ENCODE measurements at places on chromosomes 1 and 21. TPM values are rescaled to one million over a fixed set of nuclear protein-coding genes. Genes with fewer than 3 reads are reported as not detected.
A peak's percentile ranks its signal among the peaks of the same experiment; 100 is the strongest.

Gene GBP6
- not detected for total RNA-seq

- no peak overlapping the region for H3K4me3 ChIP-seq
- H3K36me3 ChIP-seq = no peaks in the 10 kb centered on the region
- H3K4me1 ChIP-seq = peaks cover 25% of the 10 kb centered on the region
- no peak overlapping the region for H3K27ac ChIP-seq
- DNase-seq = no peak
Observed at GRCh38 chr21:43917515-43918384, 52.7 kb downstream of the AGPAT3 start.

- H3K36me3 ChIP-seq = no peaks in the 10 kb centered on the region
- H3K27me3 ChIP-seq = peaks cover 96% of the 10 kb centered on the region
- H3K4me1 ChIP-seq = peaks cover 21% of the 10 kb centered on the region
- DNase-seq = no peak
- no peak overlapping the region for H3K27ac ChIP-seq
Observed at GRCh38 chr21:44929799-44930542, 9.3 kb upstream of the ITGB2 start.

DNA sequence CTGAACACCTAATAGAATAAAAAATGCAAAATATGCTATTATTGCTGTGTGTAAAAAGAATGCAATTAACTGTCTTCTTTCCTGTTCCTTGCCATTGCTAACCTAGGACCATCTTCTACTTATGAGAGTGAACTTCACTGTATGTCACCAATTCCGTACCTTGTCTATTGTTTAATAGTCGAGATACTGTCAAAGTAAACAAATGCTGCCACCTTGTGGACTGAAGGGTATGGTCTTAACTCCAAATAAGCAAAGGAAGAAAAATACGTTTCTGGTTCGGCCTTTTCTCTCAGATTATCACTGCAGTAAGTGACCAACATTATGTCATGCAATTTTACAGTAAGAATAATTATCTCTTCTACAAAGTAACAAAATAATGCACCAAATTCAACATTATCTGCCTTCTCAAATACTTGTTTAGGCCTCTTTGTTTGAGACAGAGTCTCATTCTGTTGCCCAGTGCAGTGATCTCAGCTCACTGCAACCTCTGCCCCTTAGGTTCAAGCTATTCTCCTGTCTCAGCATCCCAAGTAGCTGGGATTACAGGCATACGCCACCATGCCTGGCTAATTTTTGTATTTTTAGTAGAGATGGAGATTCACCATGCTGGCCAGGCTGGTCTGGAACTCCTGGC, 133.4 kb downstream of the COP1 start:
- peaks cover 3% of the 10 kb centered on the region for H3K36me3 ChIP-seq
- H3K27me3 ChIP-seq = no peaks in the 10 kb centered on the region
- no peak overlapping the region for H3K27ac ChIP-seq
- peak; percentile 88 for DNase-seq

GRCh38 chr1:183180218-183180617, 5.8 kb upstream of the LAMC2 start:
- H3K4me3 ChIP-seq = no peak overlapping the region
- H3K27ac ChIP-seq = no peak overlapping the region
- no peaks in the 10 kb centered on the region for H3K4me1 ChIP-seq

GRCh38 chr1:78527706-78528105, 36.9 kb downstream of the PTGFR start:
- no peak for DNase-seq
- no peaks in the 10 kb centered on the region for H3K27me3 ChIP-seq
- H3K4me3 ChIP-seq = no peak overlapping the region
- H3K4me1 ChIP-seq = no peaks in the 10 kb centered on the region

GRCh38 chr1:110460253-110461220, 9.6 kb downstream of the PROK1 start:
- H3K27ac ChIP-seq = no peak overlapping the region
- H3K27me3 ChIP-seq = no peaks in the 10 kb centered on the region
- H3K4me1 ChIP-seq = peaks cover 2% of the 10 kb centered on the region

GRCh38 chr1:243950166-243950565, 100.1 kb upstream of the AKT3 start:
- no peak overlapping the region for H3K4me3 ChIP-seq
- no peaks in the 10 kb centered on the region for H3K4me1 ChIP-seq
- no peak for DNase-seq
- no peak overlapping the region for H3K27ac ChIP-seq

- no peaks in the 10 kb centered on the region for H3K36me3 ChIP-seq
- no peaks in the 10 kb centered on the region for H3K27me3 ChIP-seq
- peak overlapping the region; percentile 60 for H3K4me3 ChIP-seq
- peak overlapping the region; percentile 96 for H3K27ac ChIP-seq
Observed at GRCh38 chr1:200668514-200669313, 993 bp downstream of the DDX59 start.

DNA sequence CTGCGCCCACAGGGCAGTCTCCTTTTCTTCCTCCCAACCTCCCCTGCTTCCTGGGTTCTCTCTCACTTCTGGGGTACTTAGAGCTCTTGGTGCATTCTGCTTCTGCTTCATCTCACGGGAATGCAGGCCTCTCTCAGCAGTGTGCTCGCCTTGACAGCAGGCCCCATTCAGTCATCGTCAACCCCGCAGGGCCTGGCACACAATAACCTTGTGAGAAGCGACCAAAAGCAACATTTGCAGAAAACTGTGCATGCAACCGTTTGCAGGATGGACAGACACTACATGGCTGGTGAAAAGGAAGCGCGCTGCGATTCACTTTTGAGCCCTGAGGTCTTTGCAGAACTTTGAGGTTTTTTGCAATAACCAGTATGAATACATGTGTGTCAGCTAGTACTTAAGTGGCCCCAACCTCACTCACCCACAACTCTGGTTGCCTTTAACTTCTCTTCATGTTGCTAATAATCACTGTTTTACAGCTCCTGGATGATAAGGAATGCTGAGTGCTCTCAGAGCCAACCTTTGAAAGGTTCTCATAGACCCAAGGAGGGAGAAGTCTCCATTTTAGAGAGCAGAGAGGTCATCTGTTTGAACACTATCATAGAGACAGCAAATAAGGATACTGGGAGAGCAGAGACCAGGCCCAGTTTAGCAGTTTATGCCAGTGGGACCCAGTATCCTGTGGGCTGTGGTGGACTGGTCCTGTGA, 2.5 kb upstream of the CD160 start:
- no peaks in the 10 kb centered on the region for H3K36me3 ChIP-seq
- DNase-seq = peak; percentile 19
- no peak overlapping the region for H3K27ac ChIP-seq
- no peak overlapping the region for H3K4me3 ChIP-seq
- peaks cover 14% of the 10 kb centered on the region for H3K4me1 ChIP-seq

- H3K4me1 ChIP-seq = peaks cover 21% of the 10 kb centered on the region
- no peaks in the 10 kb centered on the region for H3K36me3 ChIP-seq
- no peak for DNase-seq
- H3K4me3 ChIP-seq = no peak overlapping the region
- H3K27ac ChIP-seq = no peak overlapping the region
- H3K27me3 ChIP-seq = no peaks in the 10 kb centered on the region
Observed at GRCh38 chr1:167860231-167860923, 53.6 kb downstream of the ADCY10 start.

Gene PCAT6
- total RNA-seq = 4.2 TPM

- peaks cover 13% of the 10 kb centered on the region for H3K4me1 ChIP-seq
- peaks cover 3% of the 10 kb centered on the region for H3K27me3 ChIP-seq
- no peak overlapping the region for H3K4me3 ChIP-seq
- H3K36me3 ChIP-seq = no peaks in the 10 kb centered on the region
Observed at GRCh38 chr1:242002510-242002909, 3.6 kb upstream of the MAP1LC3C start.

- H3K27me3 ChIP-seq = no peaks in the 10 kb centered on the region
- H3K4me1 ChIP-seq = peaks cover 5% of the 10 kb centered on the region
- DNase-seq = no peak
- no peaks in the 10 kb centered on the region for H3K36me3 ChIP-seq
Observed at GRCh38 chr1:160813215-160813614, 17.2 kb downstream of the LY9 start.

DNA sequence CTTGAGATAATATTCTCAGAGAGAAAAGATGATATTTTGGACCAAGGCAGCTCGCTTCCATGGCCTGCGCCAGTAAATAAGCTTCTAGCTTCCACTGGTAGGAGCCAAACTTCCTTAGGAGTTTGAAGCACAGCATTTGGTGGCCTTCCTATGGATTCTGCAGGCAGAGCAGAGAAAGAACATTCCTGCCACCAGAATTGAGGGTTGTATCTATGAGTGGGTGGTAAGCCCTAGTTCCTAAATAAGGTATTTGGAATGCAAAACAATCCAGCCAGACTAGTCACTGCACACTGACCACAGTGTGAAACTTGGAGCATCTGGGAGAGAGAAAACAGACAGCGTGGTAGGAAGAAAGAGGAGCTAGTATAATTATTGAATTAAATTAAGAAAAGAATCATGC, 54.1 kb upstream of the BCAR3 start:
- no peak overlapping the region for H3K27ac ChIP-seq
- H3K27me3 ChIP-seq = no peaks in the 10 kb centered on the region
- H3K4me3 ChIP-seq = no peak overlapping the region

DNA sequence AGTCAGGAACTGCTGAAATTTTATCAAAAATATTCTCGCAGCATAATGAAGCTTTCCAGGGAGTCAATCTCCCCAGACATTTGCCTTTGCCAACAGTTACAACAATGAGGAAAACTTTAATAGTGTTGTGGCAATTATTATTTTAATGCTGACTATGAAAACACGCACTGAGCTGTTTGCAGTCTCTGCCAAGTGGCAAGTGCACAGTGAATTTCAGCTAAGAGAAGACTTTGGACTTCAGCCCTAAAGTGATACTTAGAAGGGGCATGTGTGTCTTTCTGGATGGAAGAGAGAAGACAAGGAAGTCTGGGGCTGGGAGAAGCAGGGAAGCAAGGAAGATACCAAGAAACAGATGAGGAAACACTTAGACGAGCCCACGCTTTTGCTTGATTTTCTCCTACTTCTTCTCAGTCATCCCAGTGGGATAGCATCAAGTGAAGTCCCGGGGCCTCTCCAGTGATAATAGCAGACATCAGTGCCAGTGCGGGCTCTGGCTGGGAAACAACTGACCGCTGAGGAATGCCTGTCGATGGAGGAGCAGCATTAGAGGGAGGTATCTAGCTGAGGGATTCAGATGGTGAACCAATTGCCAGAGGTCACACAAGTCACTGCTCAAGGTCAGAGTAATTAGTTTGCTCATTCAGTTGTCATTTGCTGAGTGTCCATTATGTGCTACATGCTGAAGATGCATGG, 196.3 kb downstream of the TTLL7 start:
- DNase-seq = no peak
- peaks cover 37% of the 10 kb centered on the region for H3K4me1 ChIP-seq
- H3K4me3 ChIP-seq = no peak overlapping the region
- no peak overlapping the region for H3K27ac ChIP-seq
- no peaks in the 10 kb centered on the region for H3K36me3 ChIP-seq

Gene ARMH1
- 3.6 TPM for total RNA-seq

GRCh38 chr1:77832901-77833300, 53.5 kb downstream of the MIGA1 start:
- H3K36me3 ChIP-seq = no peaks in the 10 kb centered on the region
- H3K4me1 ChIP-seq = peaks cover 12% of the 10 kb centered on the region
- no peak for DNase-seq
- H3K27me3 ChIP-seq = no peaks in the 10 kb centered on the region
- no peak overlapping the region for H3K4me3 ChIP-seq

Gene PRKAA2
- 25.8 TPM for total RNA-seq

GRCh38 chr1:192601143-192601542, 25.6 kb downstream of the RGS1 start:
- H3K4me3 ChIP-seq = no peak overlapping the region
- no peaks in the 10 kb centered on the region for H3K27me3 ChIP-seq
- H3K36me3 ChIP-seq = no peaks in the 10 kb centered on the region
- H3K27ac ChIP-seq = no peak overlapping the region
- no peak for DNase-seq

DNA sequence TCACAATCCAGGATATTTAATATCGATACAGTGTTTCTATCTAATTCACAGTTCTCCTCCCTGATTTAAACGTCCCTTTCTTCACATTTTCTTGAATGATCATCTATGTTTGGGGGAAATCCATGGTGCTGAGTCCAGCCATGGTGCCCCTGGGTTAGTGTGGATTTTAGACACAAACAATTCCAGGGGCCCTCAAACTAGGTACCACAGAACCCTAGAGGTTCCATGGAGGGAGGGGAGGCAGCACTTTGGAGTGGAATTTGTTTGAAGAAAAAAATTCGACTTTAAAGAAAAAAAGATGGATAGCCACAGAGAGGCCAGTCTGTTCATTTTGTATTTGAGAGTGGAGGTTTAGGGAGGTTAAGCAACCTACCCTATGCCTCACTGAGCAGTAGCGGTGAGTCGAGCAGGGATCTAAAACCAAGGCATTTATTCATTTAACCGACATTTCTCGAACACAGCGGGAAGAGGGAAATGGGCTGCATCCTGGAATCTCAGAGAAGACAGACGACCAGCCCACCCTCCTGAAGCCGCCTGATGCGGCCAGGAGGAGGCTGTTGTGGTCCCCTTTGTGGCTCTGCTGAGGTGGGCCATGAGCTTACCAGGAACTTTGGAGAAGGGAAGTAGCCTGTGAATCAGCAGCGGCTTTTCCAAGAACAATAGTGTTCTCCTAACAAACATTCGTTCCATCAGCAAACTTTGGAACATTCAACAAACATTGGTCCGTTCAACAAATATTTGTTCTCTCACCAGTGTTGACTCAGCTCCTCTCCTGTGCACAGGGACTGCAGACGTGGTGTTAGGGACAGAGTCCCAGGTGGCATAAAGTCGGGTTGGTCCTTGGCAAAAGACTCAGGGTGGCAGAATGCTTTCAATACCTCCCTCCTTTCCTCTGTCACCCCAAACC, 103.5 kb upstream of the ZBTB40 start:
- no peak overlapping the region for H3K27ac ChIP-seq
- peaks cover 12% of the 10 kb centered on the region for H3K4me1 ChIP-seq
- no peak overlapping the region for H3K4me3 ChIP-seq
- no peak for DNase-seq

Gene SASS6
- total RNA-seq = 31.7 TPM

GRCh38 chr1:1677718-1678580, 14.6 kb downstream of the SLC35E2B start:
- H3K36me3 ChIP-seq = no peaks in the 10 kb centered on the region
- H3K27me3 ChIP-seq = no peaks in the 10 kb centered on the region
- no peak overlapping the region for H3K27ac ChIP-seq
- no peak for DNase-seq
- no peaks in the 10 kb centered on the region for H3K4me1 ChIP-seq
- H3K4me3 ChIP-seq = no peak overlapping the region

- H3K36me3 ChIP-seq = no peaks in the 10 kb centered on the region
- peaks cover 13% of the 10 kb centered on the region for H3K4me1 ChIP-seq
- DNase-seq = no peak
- H3K27ac ChIP-seq = no peak overlapping the region
- H3K4me3 ChIP-seq = no peak overlapping the region
- H3K27me3 ChIP-seq = no peaks in the 10 kb centered on the region
Observed at GRCh38 chr1:91809317-91809716, 76.6 kb downstream of the TGFBR3 start.

GRCh38 chr21:36883532-36884486, 82.7 kb downstream of the HLCS start:
- H3K36me3 ChIP-seq = peaks cover 4% of the 10 kb centered on the region
- no peak for DNase-seq
- no peak overlapping the region for H3K4me3 ChIP-seq
- H3K27ac ChIP-seq = no peak overlapping the region
- H3K4me1 ChIP-seq = peaks cover 22% of the 10 kb centered on the region

- no peak for DNase-seq
- H3K4me1 ChIP-seq = no peaks in the 10 kb centered on the region
- no peak overlapping the region for H3K27ac ChIP-seq
- no peaks in the 10 kb centered on the region for H3K36me3 ChIP-seq
- H3K4me3 ChIP-seq = no peak overlapping the region
- no peaks in the 10 kb centered on the region for H3K27me3 ChIP-seq
Observed at GRCh38 chr1:55702064-55702463, 486.9 kb upstream of the USP24 start.

Data from neural progenitor cell (in vitro differentiated cells).